ENCODE measurements at places on chromosomes 2 and 18. TPM values are rescaled to one million over a fixed set of nuclear protein-coding genes. Genes with fewer than 3 reads are reported as not detected.

The MARCHF4 gene
- total RNA-seq: not detected

The POMC gene
- 0.68 TPM for total RNA-seq

The PECR gene
- total RNA-seq: 6.3 TPM

The GCG gene
- not detected for total RNA-seq

The IL1RN gene
- total RNA-seq: 80.2 TPM

The RGPD4 gene
- total RNA-seq: 0.08 TPM

The RAX gene
- total RNA-seq: not detected

The SNRPD1 gene
- 55.8 TPM for total RNA-seq

The DDX18 gene
- total RNA-seq: 79.7 TPM

The CFC1 gene
- not detected for total RNA-seq

The CCDC150 gene
- total RNA-seq: 1.4 TPM

The NPAS2 gene
- 102 TPM for total RNA-seq

The WDR12 gene
- 58.8 TPM for total RNA-seq

The ATRAID gene
- 131 TPM for total RNA-seq

The WDR75 gene
- 43.0 TPM for total RNA-seq

The EGR4 gene
- total RNA-seq: not detected

The IHH gene
- not detected for total RNA-seq

The ERICH2 gene
- total RNA-seq: 1.4 TPM

The IL37 gene
- total RNA-seq: not detected

The MEX3C gene
- total RNA-seq: 38.7 TPM

The CHCHD5 gene
- total RNA-seq: 43.0 TPM

The TRIM43 gene
- not detected for total RNA-seq

The RPRM gene
- total RNA-seq: 7.7 TPM

The CNOT11 gene
- 71.3 TPM for total RNA-seq

The CNDP1 gene
- total RNA-seq: 0.31 TPM

The TEX44 gene
- not detected for total RNA-seq

The PPP1R1C gene
- total RNA-seq: 2.0 TPM

The TUBA3E gene
- total RNA-seq: not detected

The ABCB11 gene
- total RNA-seq: 0.18 TPM

The FBXO11 gene
- total RNA-seq: 67.7 TPM

The C2orf81 gene
- 5.5 TPM for total RNA-seq

The TWIST2 gene
- total RNA-seq: 12.9 TPM

The UPP2 gene
- not detected for total RNA-seq

The SPC25 gene
- total RNA-seq: 0.47 TPM

All from ureter (tissue), 1 donor.